ENCODE measurements at places on chromosomes 3 and 15. TPM values are rescaled to one million over a fixed set of nuclear protein-coding genes. Genes with fewer than 3 reads are reported as not detected.

DNA sequence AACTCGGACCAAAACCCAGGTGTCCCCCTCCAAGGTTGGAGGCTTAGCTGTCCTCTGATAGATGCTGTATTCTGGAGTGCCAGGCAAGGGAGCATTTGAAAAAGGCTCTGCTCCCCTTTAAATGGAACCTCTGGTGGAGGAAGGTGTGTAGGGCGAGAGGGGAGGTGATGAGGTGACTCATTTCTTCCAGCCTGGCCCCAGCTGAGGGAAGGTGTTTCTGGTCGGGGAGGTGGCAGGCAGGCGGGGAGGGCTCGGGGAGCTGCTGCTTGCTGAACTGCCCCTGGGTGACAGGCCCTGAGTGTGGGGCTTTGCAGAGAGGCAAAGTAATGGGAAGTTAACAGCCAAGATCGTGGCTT, 18.8 kb downstream of the PSTPIP1 start:
- peak overlapping the region; percentile 47 for H3K4me3 ChIP-seq
- H3K27ac ChIP-seq = peak overlapping the region; percentile 64
- peaks cover 3% of the 10 kb centered on the region for H3K36me3 ChIP-seq
- DNase-seq = peak; percentile 86
- H3K4me1 ChIP-seq = peaks cover 97% of the 10 kb centered on the region

GRCh38 chr3:128551867-128552266, 58.9 kb upstream of the GATA2 start:
- no peak for DNase-seq
- no peak overlapping the region for H3K4me3 ChIP-seq
- H3K27me3 ChIP-seq = no peaks in the 10 kb centered on the region
- H3K4me1 ChIP-seq = no peaks in the 10 kb centered on the region

DNA sequence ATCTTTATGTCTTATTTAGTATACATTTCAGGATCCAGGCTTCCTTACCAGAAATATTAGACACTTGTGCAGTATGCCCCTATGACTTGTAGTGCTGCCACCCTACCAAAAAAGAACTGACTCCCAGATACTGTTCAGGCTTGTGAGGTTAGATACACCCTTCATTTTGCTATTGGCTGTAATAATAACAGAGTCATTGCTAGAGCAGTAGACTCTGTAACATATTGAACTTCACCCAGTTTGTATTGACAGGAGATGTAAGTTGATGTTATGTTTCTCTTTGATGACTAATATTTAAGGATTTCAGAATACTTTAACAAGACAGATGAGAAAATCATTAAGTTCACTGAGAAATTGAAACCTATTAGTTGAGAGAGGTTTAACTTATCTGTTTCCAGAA, 32.9 kb downstream of the RNF111 start:
- DNase-seq = no peak
- H3K36me3 ChIP-seq = peaks cover 7% of the 10 kb centered on the region
- no peak overlapping the region for H3K27ac ChIP-seq
- no peak overlapping the region for H3K4me3 ChIP-seq
- H3K4me1 ChIP-seq = no peaks in the 10 kb centered on the region

DNA sequence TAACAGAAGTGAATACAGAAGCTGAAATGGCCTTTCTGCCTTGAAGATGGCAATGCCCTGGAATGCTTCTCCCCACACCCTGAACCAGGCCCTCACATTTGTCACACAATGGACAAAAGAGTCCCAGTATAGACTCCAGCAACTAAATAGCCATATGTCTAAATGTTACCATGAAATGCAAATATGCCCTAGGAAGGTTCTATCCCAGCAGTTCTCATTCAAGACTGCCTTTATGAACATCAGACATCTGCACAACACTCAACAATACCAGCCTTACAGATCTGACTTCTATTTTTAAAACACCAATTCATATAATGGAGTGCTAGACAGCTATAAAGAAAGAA, 7.9 kb downstream of the ITGB5 start:
- no peak for DNase-seq
- H3K27me3 ChIP-seq = no peaks in the 10 kb centered on the region
- H3K27ac ChIP-seq = no peak overlapping the region
- no peaks in the 10 kb centered on the region for H3K4me1 ChIP-seq
- H3K36me3 ChIP-seq = no peaks in the 10 kb centered on the region
- H3K4me3 ChIP-seq = no peak overlapping the region

GRCh38 chr15:54014067-54014655, 35.9 kb downstream of the UNC13C start:
- no peak overlapping the region for H3K4me3 ChIP-seq
- no peak for DNase-seq
- H3K4me1 ChIP-seq = no peaks in the 10 kb centered on the region
- no peaks in the 10 kb centered on the region for H3K36me3 ChIP-seq
- H3K27me3 ChIP-seq = no peaks in the 10 kb centered on the region

GRCh38 chr3:45693941-45694521, 4.8 kb downstream of the SACM1L start:
- peaks cover 6% of the 10 kb centered on the region for H3K36me3 ChIP-seq
- peak; percentile 73 for DNase-seq
- H3K4me1 ChIP-seq = peaks cover 70% of the 10 kb centered on the region
- H3K27ac ChIP-seq = peak overlapping the region; percentile 84
- no peaks in the 10 kb centered on the region for H3K27me3 ChIP-seq

DNA sequence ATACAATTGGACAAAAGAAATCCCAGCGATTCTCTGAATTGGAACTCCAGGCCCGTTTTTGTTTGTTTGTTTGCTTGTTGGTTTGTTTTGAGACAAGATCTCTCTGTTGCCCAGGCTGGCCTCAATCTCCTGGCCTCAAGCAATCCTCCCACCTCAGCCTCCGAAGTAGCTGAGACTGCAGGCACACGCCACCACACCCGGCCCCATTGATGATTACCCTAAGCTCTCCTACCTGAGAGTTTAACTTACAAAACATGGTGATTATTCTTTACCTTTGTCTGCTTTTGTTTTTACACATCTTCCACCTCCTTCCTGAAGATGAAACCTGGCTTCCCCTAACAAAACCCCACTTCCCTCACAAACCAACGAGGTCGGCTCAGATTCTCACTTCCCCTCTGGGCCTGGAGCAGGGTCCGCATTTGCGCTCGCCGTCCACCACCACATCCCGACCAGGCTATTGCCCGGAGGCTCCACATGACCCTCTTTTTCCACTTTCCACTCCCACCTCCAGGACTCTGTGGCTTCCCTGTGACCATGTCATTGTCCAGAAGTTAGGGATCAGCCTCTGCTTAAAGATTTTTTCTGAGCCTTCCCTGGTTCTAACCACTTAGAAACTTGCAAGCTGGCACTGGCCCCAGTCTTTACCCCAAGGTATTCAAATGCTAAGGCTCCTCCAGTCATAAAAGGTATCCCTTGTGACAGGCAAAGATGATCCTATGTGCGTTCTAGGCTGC, 14.8 kb downstream of the KLHL6 start:
- H3K27me3 ChIP-seq = no peaks in the 10 kb centered on the region
- H3K4me3 ChIP-seq = no peak overlapping the region
- peaks cover 54% of the 10 kb centered on the region for H3K4me1 ChIP-seq
- no peaks in the 10 kb centered on the region for H3K36me3 ChIP-seq
- DNase-seq = no peak
- no peak overlapping the region for H3K27ac ChIP-seq

The MEX3B gene
- total RNA-seq = 0.61 TPM

Data from CD8-positive, alpha-beta memory T cell (primary cell).